CD4-positive, alpha-beta T cell (primary cell): ENCODE measurements at places on chromosomes 13 and 19.

DNA sequence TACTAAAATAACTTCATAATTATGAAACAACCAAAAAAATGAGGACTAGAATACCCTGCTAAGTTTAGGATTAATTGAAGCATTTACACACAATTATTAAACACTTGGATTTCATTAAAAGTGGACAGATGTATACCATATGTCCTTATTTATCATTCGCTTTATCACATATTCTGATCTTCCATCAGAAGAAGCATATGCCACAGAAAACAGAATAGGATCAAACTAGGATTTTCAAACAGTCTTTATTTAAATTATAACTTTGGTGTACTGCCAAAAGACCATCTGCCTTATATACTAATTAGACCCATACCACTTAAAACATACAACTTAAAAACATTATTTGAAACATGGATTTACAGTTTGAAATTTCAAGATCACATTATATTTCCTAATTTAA lies 727.1 kb upstream of the KLHL1 start:
- DNase-seq, result no peak

GRCh38 chr13:23509781-23510543 lies 60.2 kb upstream of the TNFRSF19 start:
- DNase-seq, result no peak

DNA sequence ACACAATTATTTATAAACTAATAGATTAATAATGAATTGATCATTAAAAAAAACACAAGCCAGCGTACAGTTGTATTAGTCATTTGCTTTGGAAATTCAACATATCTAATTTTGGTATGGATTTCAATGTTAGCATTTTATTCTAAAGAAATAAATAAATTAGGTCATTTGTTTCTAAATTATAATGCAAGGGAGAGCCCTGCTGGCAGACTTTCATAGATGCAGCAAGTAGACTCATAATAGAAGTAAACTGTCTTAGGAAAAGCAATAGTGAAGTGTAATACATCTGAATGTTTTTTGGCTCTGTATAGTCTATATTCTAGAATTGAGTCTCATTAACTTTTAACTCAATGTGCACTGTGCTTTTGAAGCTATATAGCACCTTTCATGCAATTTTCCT lies 982.4 kb upstream of the MIR17HG start:
- DNase-seq, result no peak

- DNase-seq, result no peak
Observed at GRCh38 chr13:20193162-20193906, 596 bp upstream of the GJB2 start.

DNA sequence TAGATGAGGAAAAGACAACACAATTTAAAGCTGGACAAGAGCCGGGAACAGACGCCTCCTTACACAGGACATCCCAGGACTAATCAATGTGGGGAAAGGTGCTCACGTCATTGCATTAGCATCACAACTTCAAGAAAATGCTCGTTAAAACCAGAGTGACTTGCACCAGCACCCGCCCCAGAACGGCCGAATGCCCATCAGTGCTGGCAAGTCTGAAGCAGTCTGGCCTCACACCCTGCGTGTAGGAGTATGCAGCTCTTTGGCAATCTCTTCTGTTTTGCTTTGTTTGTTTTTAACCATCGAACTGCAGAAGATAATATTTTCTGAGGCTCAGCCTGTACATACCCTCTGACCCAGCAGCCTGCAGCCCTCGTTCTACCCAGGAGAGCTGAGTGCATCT lies 44.8 kb upstream of the LDLR start:
- DNase-seq, result no peak

DNA sequence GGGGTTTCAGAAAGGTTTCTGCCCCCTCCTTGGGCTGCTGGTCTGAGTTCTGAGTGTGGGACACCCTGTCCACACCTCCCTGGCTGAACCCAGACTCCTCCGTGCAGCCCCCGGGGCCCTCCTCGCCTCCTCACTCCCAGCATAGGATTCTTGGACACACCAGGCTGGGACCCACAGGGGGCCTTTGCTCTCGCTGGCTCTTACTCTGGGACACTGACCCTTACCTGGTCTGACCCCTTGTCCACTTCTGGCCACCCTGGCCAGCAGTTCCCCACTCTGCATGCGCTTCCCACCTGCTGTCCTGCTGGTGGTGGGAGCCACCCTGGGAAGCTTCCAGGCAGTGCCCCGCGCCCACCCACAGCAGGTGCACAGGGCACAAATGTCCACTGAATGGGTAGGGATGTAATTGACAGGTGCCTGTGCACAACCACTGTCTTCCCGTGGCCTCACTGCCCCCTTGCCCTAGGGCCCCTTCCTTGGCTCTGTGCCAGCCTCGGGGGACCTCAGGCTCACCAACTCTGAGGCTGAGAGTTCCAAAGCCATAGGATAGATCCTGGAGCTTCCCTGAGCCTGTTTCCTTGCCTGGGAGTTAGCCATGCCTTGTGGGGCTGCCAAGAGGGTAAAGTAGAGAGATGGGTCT lies 7.0 kb upstream of the SLC25A42 start:
- no peak for DNase-seq

GRCh38 chr19:47005164-47005641 lies 14.4 kb upstream of the NPAS1 start:
- no peak for DNase-seq

GRCh38 chr13:45595965-45596364 lies 19.6 kb downstream of the ERICH6B start:
- no peak for DNase-seq

GRCh38 chr13:50592412-50593155 lies 250.9 kb downstream of the DLEU7 start:
- DNase-seq, result no peak

DNA sequence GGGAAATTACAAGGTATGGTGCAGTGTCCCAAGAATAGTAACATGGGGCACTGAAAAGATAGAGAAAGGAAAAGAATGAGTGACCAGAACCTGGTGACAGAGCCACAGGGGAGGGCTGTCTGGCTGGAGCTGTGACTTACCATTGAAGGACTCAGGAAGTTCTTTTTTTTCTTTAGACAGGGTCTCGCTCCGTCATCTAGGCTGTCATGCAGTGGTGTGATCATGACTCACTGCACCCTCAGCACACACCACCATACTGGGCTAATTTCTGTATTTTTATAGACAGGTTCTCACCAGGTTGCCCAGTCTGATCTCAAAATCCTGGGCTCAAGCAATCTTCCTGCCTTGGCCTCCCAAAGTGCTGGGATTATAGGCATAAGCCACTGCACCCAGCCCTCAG lies 8.8 kb upstream of the CPB2 start:
- DNase-seq, result no peak

GRCh38 chr13:40615619-40616018 lies 50.8 kb downstream of the FOXO1 start:
- DNase-seq, result no peak

GRCh38 chr13:19680751-19681150 lies 47.3 kb downstream of the MPHOSPH8 start:
- DNase-seq, result no peak

DNA sequence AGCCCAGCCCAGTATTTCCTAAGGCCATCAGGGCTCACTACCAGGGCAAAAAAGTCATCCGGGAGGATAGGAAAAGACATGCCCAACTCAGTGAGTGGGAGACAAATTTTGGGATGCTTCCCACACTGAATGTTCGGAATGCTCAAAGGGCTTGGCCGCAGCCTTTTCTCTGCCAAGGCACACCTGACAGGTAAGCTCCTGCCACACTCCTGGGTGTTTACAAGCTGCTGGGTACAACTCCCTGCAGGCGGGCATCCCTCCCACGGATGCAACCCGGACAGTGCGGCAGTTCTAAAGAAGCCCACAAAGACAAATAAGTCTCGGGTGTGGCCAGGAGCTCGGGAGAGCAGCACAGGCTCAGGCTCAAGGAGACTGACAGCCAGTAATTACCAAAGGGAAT lies 28.1 kb downstream of the SLC7A1 start:
- DNase-seq, result no peak

DNA sequence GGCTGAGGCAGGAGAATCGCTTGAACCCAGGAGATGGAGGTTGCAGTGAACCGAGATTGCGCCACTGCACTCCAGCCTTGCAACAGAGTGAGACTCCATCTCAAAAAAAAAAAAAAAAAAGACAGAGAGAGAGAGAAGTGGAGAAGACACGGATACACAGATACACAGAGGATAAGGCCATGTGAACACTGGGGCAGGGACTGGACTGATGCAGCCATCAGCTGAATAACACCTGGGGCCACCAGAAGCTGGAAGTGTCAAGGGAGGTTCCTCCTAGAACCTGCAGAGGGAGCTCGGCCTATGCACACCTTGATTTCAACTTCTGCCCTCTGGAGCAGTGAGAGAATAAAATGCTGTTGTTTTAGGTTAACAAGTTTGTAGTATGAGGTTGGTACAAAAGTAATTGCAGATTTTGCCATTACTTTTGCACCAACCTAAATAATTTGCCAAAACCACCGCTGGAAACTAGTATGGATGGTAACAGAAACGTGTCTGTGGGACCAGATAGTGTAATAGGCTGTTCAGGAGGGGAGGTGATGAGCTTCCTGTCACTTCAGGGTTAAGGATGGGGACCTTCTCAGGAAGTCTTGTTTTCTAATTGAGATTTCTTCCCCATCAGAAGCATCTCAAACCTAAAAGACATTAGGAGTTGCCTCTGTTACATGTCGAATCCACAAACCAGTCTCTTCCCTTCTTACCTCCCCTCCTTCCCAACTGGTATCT lies 36.4 kb upstream of the IGSF23 start:
- DNase-seq, result no peak

DNA sequence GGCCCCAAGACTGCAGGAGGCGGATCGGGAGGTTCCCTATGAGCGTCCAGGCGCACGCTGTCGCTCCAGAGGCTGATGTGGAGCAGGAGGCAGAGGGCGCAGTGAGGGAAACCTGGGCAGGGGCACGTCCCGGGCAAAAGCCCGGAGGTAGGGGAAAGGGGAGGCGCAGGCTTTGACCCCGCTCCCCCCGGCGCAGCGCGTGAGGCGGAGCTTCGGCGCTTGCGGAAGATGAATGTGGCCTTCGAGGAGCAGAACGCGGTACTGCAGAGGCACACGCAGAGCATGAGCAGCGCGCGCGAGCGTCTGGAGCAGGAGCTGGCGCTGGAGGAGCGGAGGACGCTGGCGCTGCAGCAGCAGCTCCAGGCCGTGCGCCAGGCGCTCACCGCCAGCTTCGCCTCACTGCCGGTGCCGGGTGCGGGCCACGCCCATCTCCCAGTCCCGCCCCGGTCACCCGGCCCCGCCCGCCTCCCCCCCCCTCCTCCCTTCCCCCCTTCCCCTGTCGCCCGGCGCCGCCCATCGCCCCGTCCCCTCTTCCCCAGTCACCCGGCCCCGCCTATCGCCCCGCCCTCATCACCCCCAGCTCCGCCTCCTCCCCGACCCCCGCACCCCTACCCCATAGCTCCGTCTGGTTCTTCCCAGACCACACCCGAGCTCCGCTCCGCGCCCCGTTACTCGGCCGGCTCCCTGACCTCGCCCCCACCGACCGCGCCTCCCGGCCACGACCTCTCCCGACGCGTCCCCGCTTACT lies 4.1 kb downstream of the HMG20B start:
- no peak for DNase-seq

GRCh38 chr13:94706101-94706842 lies 6.1 kb downstream of the SOX21 start:
- no peak for DNase-seq

DNA sequence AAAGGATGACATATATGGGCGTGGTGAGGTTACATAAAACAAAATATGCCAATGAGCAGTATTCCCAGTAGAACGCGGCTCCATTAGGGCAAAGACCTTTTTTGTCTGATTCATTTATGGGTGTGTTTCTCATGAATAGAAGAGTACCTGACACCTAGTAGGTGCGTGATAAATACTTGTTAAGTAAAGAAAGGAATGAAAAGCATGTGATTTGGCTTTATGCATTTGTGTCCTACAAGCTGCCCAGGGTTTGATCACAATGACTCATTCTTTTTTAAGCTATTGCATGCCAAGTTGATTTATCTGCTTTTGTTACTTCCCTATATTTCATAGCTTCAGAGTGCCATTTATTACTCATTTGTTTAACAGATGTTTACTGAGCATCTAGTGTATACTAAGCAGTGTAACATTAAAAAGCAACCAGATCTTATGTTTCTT lies 19.1 kb upstream of the KCTD4 start:
- DNase-seq, result no peak

GRCh38 chr13:36133950-36134626 lies 2.9 kb upstream of the DCLK1 start:
- no peak for DNase-seq

GRCh38 chr13:111343186-111343805 lies 22.9 kb downstream of the TEX29 start:
- no peak for DNase-seq

- no peak for DNase-seq
Observed at GRCh38 chr19:46452186-46452585, 19.2 kb downstream of the PNMA8A start.

DNA sequence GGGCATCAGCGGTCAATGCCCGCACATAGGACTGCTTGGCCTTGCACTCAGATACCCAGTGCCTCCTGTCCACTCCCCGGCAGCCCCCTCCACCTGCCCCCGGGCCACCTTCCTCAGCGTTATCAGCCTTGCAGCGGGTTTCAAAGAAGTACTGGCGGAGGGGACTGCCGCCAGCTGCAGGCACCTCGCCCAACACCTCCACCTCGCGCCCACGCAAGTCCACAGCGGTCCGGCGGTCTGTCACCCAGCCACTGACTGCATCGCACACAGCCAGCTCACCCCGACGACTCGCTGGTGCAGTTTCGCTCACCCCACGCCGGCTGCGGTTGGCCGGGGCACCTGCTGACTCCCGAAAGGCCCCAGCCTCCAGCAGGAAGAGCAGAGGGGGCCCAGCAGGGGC lies 3.2 kb downstream of the NTF4 start:
- no peak for DNase-seq

DNA sequence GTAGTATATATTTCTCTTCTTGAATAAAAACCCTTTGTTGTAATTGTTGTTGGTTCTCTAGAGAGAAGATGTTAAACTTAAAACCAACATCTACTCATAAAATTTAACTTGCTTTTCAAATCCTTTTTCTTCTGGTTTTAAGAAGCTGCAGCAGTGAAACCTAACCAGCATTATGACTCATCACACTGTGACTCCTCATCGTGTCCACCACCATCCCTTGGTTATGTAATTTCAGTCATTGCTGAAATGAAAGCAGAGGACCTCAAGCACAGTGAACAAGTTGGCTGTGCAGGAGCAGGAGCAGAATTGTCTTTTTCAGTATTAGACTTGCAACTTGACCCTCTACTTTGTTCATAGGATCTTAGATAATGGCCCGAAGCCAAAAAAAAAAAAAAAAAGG lies 64.9 kb upstream of the HTR2A start:
- DNase-seq, result no peak

- DNase-seq, result no peak
Observed at GRCh38 chr19:5456841-5457200, 1.6 kb downstream of the ZNRF4 start.

DNA sequence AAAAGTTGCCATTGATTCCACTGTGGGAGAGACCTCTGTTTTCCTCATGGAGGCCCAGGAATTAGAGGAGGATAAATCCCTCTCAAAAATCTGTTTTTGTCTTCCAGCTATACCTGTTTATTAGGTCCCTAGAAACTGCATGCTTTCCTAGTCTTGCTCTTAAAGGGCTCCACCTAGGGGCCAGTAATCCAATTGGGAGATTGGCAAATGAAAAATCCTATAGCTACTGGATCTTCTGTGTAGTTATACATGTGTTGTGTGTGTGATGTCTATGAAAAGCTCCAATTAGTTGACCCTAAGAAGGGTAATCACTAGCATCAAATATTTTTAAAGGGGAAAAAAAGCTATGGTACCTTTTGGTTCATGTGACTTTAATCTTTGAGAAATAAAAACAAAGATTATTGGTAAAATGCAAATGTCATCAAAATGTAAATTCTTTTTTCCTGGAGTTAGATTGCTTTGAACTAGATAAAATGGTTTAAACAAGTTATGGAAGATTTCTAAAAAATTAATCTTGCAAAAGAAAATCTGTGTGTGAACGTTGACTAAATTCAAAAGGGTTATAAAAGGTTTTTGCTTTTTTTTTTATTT lies 63.4 kb upstream of the C1QTNF9B start:
- DNase-seq, result no peak

GRCh38 chr19:14407605-14408484 lies 11.3 kb downstream of the DDX39A start:
- DNase-seq, result no peak
